ENCODE measurements at places on chromosomes 16 and 17.
A peak's percentile ranks its signal among the peaks of the same experiment; 100 is the strongest.

DNA sequence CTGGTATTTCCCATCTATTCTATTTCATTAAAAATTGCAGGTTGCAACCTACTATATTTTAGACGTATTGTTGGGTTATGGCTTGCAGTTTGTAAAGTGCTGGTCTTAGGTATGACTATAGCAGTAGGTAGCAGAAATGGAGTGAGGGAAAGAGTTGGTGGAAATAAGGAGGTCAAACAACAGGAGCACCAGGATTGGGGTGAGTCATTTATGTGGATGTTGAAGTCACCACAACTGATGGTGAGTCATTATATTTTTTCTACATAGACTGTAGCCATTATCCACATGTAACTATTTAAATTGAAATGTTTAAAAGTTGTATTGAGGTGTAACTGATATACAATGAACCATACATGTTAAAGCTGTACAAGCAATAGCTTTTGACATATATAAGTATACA, 25.0 kb upstream of the HS3ST3A1 start:
- H3K27me3 ChIP-seq = no peaks in the 10 kb centered on the region
- H3K36me3 ChIP-seq = no peaks in the 10 kb centered on the region
- no peak overlapping the region for H3K27ac ChIP-seq
- no peaks in the 10 kb centered on the region for H3K4me1 ChIP-seq

DNA sequence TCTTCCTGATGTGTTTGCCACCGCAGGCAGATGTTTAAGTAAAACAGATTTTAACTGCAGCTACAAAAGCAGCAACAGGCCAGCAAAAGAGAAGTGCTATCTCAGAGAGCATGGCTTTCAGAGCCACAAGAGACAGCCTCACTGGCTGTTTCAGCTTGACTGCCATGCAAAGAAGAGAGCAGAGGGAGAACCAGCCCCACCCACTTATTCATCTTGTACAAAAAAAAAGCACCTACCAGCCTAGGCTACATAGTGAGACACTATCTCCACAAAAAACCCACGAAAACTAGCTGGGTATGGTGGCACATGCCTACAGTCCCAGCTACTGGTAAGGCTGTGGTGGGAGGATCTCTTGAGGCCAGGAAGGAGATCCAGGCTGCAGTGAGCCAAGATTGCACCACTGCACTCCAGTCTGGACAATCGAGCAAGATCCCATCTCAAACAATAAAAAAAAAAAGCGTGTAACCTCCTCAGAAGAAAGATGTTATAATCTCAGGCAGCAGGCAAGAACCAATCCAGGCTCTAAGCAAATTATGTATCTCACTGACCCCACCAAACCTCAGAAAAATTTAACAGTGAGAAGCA, 30.0 kb downstream of the STH start:
- H3K36me3 ChIP-seq = peaks cover 48% of the 10 kb centered on the region
- H3K27me3 ChIP-seq = no peaks in the 10 kb centered on the region
- DNase-seq = no peak
- H3K4me1 ChIP-seq = no peaks in the 10 kb centered on the region
- H3K4me3 ChIP-seq = no peak overlapping the region
- H3K27ac ChIP-seq = no peak overlapping the region

- H3K4me3 ChIP-seq = no peak overlapping the region
- no peak for DNase-seq
- H3K27ac ChIP-seq = no peak overlapping the region
- no peaks in the 10 kb centered on the region for H3K36me3 ChIP-seq
- no peaks in the 10 kb centered on the region for H3K27me3 ChIP-seq
Measured at GRCh38 chr16:60608971-60609370, 1427.3 kb downstream of the CDH8 start.

- no peaks in the 10 kb centered on the region for H3K36me3 ChIP-seq
- H3K27me3 ChIP-seq = no peaks in the 10 kb centered on the region
- H3K4me3 ChIP-seq = no peak overlapping the region
- no peak overlapping the region for H3K27ac ChIP-seq
- DNase-seq = no peak
- H3K4me1 ChIP-seq = no peaks in the 10 kb centered on the region
Measured at GRCh38 chr16:60279061-60279665, 1545.0 kb upstream of the GOT2 start.

DNA sequence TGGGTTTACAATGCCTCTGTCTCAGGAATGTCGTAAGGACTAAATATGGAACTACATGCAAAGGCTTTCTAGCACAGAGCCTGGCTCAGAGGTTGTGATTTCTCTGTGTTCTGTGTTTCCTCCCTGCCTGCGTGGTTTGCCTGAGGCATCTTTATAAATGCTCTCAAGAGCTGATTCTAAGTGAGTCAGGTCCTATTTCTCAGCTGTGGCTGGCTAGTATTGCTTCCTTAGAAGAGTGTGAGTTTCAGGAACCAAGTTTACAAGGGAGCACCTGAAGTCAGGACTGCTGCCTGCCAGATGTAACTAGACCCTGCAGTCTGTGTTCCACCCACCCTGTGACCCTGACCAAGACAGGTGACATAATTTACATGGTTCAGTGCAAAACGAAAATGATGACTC, 8.0 kb upstream of the CCL1 start:
- no peaks in the 10 kb centered on the region for H3K4me1 ChIP-seq
- H3K4me3 ChIP-seq = no peak overlapping the region
- DNase-seq = no peak
- no peaks in the 10 kb centered on the region for H3K27me3 ChIP-seq
- H3K27ac ChIP-seq = no peak overlapping the region

GRCh38 chr17:72118335-72119076, 2.3 kb upstream of the SOX9 start:
- H3K27me3 ChIP-seq = peaks cover 28% of the 10 kb centered on the region
- DNase-seq = no peak
- no peak overlapping the region for H3K27ac ChIP-seq
- H3K4me1 ChIP-seq = peaks cover 4% of the 10 kb centered on the region
- H3K36me3 ChIP-seq = no peaks in the 10 kb centered on the region

DNA sequence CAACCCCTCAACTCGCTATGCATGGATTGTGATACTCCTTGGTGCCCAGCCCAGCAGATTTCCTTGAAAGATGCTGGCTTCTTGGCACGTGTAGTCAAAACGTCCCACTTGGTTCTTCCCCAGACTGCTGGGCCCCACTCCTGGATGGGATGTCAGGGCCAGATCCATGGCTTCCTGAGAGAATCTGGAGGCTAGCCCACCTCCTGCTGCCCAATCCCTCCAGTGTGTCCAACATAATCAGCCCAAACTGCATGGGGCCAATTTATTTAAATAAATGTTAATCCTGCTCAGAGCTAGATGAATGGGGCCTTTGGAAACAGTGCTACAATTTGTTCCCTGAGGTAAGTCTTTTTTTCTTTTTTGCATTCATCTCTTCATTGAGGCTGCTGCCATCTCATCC, 49.4 kb downstream of the WSB1 start:
- no peak for DNase-seq
- H3K4me3 ChIP-seq = no peak overlapping the region
- H3K27ac ChIP-seq = no peak overlapping the region
- H3K36me3 ChIP-seq = no peaks in the 10 kb centered on the region
- no peaks in the 10 kb centered on the region for H3K27me3 ChIP-seq

DNA sequence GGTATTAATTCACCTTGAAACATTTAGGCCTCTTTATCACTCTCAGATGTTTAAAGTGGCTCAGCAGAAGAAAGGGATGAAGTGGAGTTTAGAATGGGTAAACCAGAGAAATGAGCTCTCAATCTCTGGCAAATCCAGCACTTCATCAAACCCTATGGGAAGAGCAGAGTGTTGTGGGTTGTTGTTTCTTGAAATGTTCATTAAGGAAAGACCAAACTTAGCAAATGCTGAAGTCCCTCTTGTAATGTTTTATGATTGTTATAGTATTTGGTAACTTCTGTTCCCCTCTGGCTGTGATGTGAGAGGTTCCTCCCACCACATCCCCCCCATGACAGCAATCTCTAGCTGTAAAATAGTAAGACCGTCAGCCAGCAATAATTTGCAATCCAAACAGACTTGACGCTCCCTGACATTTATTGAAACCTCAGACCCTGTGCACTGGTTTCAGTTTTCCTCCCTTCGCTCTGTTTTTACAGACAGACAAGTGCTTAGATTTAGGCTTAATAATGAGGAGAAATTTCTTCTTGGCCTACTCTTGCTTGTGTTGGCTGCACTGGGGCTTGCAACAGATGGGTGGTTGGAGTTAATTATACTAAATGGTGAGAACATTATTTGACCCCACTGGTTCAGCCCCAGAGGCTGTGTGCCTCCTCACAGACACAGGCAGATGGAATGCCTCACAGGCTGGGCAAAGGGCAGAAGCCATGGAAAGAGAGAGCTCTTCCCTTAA, 609.4 kb upstream of the SOX9 start:
- no peaks in the 10 kb centered on the region for H3K4me1 ChIP-seq
- H3K27ac ChIP-seq = no peak overlapping the region
- H3K36me3 ChIP-seq = no peaks in the 10 kb centered on the region
- no peak for DNase-seq

GRCh38 chr17:55056526-55056925, 88.0 kb downstream of the STXBP4 start:
- DNase-seq = no peak

- H3K27ac ChIP-seq = no peak overlapping the region
- H3K27me3 ChIP-seq = no peaks in the 10 kb centered on the region
- no peaks in the 10 kb centered on the region for H3K4me1 ChIP-seq
- H3K36me3 ChIP-seq = peaks cover 57% of the 10 kb centered on the region
Measured at GRCh38 chr16:84989749-84990620, 21.4 kb downstream of the ZDHHC7 start.

DNA sequence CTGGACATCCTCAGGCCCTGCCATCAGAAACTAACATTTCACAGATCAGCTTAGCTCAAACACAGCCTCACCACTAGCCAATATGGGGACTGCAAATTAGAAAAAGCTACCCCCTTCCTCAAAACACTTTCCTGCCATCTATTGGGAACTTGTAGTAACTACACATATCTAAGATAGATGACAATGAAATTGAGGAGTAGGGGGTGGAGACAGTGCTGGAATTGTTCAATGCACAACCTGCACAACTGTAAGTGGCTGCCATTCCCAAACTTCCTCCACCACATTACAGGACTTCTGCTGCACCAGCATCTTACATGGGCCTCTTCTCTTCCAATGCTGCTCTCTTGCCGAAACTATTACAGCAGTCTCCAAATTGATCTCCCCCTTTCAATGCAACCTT, 21.9 kb downstream of the AIPL1 start:
- no peaks in the 10 kb centered on the region for H3K4me1 ChIP-seq
- no peak overlapping the region for H3K4me3 ChIP-seq
- H3K27ac ChIP-seq = no peak overlapping the region
- no peaks in the 10 kb centered on the region for H3K36me3 ChIP-seq
- no peaks in the 10 kb centered on the region for H3K27me3 ChIP-seq

GRCh38 chr17:16122697-16123434, 92.5 kb downstream of the NCOR1 start:
- no peaks in the 10 kb centered on the region for H3K4me1 ChIP-seq
- no peak overlapping the region for H3K27ac ChIP-seq
- peaks cover 46% of the 10 kb centered on the region for H3K36me3 ChIP-seq
- no peaks in the 10 kb centered on the region for H3K27me3 ChIP-seq
- H3K4me3 ChIP-seq = no peak overlapping the region

DNA sequence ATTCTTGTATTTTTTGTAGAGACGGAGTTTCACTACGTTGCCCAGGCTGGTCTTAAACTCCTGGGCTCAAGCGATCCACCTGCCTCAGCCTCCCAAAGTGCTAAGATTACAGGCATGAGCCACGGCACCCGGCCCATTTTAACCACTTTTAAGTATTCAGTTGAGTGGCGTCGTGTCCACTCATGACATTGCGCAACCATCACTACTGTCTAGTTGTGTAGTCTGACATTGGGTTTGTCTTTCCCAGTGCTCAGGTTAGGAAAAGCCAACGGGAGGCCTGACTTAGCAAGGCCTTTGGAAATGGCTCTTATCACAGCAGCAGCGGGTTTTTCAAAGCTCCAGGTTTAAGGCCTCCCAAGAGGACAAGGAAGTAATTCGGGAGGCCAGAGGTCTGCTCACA, 58.7 kb downstream of the LITAF start:
- no peaks in the 10 kb centered on the region for H3K4me1 ChIP-seq
- no peaks in the 10 kb centered on the region for H3K36me3 ChIP-seq
- H3K27ac ChIP-seq = no peak overlapping the region
- no peaks in the 10 kb centered on the region for H3K27me3 ChIP-seq

DNA sequence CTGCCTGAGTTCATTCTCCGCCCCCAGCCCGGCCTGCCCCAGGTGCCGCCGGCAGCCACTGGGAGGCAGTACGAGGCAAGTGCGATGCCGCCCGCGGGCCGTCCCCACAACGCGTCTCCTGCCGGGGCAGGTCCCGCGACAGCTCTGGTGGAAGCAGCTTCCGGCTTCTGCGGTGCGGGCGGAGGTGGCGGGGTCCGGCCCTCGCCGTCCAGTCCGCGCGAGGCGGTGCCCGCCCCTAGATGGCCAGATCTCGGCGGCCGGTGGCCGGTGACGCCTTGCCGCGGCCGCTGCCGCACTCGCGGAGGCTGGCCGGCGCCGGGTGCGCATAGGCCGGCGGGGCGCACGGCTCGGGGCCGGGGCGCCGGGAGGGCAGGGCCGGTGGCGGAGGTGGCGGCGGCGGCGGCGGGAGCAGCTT, 1.8 kb downstream of the GJD3 start:
- no peak overlapping the region for H3K27ac ChIP-seq
- DNase-seq = peak; percentile 57
- peak overlapping the region; percentile 39 for H3K4me3 ChIP-seq
- H3K4me1 ChIP-seq = peaks cover 4% of the 10 kb centered on the region
- no peaks in the 10 kb centered on the region for H3K27me3 ChIP-seq

DNA sequence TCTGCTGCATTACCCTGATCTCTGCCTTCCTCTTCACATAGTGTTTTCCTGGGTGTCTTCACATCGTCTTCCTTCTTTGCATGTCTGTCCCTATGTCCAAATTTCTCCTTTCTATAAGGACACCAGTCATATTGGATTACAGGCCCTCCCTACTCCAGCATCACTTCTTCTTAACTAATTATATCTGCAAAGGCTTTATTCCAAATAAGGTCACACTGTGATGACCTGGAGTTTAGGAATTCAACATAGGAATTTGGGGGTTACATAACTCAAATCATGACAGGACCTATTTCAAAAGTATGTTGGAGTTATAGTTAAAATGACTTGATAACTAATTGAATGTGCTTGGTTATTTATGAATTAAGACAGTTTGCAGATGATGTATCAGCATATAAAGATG, 490.5 kb upstream of the ERCC4 start:
- H3K36me3 ChIP-seq = no peaks in the 10 kb centered on the region
- H3K4me1 ChIP-seq = no peaks in the 10 kb centered on the region
- no peaks in the 10 kb centered on the region for H3K27me3 ChIP-seq
- DNase-seq = no peak
- H3K4me3 ChIP-seq = no peak overlapping the region

DNA sequence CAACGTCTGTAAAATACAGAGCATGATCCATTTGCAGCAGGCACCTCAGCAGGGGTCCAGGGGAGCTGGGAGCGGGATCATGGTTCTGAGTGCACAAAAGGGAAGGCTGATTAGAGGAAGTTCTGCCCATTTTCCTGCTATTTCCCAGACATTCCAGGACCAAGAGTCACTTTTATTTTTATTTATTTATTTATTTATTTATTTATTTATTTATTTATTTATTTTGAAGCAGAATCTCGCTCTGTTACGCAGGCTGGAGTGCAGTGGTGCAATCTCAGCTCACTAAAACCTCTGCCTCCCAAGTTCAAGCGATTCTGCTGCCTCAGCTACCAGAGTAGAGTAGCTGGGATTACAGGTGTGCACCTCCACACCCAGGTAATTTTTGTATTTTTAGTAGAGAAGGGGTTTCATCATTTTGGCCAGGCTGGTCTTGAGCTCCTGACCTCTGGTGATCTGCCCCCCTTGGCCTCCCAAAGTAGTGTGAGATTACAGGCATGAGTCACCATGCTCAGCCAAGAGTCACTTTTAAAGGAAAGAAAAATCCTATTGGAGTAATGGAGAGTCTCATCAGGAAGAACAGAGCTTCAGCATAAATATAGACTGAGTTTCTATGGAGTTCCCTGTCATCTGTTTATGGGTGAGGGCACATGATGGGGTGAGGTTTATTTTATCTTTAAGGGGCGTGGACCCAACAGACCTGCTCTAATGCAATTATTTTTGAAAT, 355.2 kb downstream of the HAPSTR1 start:
- H3K4me1 ChIP-seq = no peaks in the 10 kb centered on the region
- no peak overlapping the region for H3K27ac ChIP-seq
- H3K27me3 ChIP-seq = no peaks in the 10 kb centered on the region
- no peak overlapping the region for H3K4me3 ChIP-seq
- H3K36me3 ChIP-seq = no peaks in the 10 kb centered on the region

Measured in effector memory CD4-positive, alpha-beta T cell (primary cell).